ENCODE measurements at places on chromosomes 12 and 14.

- no peak for DNase-seq
Measured at GRCh38 chr12:2526371-2526770, 268.4 kb upstream of the FKBP4 start.

GRCh38 chr12:116885491-116885890 is 4.2 kb upstream of the HRK start:
- DNase-seq = no peak

DNA sequence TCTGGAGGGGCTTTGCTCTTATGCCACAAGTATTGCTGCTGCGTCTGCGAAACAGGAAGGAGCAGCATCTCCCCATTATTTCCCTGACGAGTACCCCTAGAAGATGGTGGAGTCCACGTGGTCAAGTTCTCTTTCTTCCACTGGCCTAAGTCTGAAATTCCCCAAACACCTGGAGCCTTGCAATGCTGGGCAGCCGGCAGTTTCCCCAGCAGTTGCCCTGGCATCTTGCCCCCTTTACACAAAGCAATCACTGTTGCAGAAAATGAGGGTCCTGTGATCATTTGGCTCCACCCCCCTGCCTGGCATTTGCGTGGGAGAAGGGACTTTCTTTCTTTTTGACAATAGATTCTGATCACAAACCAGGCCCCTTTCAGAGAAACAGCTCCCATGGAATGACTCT is 56.9 kb downstream of the FOS start:
- no peak for DNase-seq

DNA sequence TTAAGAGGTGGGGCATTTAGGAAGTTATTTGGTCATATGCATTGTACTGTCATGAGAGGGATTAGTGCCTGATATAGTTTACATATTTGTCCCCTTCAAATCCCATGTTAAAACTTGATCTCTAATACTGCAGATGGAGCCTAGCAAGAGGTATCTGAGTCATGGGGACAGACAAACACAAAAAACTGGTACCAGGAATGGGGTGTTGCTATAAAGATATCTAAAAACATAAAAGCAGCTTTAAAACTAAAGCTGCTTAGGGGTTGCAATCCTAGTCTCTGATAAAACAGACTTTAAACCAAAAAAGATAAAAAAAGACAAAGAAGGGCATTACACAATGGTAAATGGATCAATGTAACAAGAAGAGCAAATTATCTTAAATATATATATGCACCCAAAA is 11.6 kb downstream of the CRY1 start:
- DNase-seq = no peak

DNA sequence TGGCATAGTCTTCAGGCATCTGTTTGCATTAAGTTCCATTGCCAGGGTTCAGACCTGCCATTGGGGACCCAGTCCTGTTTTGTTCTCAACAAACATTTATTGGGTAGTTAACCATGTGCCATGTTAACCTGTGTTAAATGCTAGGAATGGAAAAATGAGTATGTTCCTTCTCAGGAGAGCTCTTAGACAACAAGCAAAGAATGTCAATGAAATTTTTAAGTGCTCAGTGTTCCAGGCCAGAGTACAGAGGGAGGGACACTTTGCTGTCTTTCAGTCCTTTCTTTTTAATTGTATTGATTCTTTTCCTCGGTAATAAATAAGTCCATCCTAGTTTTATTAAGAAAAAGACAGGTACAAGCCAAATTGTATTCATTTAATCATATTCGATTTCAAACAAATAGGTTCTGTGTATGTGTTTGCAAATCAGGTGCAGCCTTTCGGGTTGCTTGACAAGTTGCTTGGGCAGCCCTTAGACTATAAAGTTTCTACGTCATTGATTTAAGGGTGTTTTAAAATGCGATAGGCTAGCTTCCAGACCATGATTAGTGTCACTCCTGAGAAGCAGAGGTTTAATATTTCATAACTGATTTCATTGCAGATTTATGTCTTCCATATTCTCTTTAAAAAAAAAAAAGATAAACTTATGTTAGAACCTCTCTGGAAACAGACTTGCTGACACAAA is 123.1 kb downstream of the DERA start:
- DNase-seq = no peak

DNA sequence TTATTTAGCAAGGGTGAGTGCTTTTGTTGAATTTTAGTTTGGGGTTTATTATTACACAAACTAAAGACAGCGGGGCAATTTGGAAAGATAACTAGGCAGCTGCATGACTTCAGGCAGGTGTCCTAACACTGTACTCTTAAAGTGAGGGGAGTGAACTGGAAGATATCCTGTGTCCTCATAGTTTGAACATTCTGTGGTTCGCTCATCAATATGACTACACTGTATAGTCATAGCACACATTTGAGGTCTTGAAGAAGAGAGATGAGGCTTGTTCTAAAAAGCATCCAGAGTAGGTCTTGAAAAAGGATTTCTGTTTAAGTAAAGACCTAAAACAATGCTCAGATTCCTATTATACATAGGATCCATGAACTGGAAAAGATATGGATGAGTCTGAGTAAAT is 1.7 kb upstream of the MAP3K9 start:
- no peak for DNase-seq

DNA sequence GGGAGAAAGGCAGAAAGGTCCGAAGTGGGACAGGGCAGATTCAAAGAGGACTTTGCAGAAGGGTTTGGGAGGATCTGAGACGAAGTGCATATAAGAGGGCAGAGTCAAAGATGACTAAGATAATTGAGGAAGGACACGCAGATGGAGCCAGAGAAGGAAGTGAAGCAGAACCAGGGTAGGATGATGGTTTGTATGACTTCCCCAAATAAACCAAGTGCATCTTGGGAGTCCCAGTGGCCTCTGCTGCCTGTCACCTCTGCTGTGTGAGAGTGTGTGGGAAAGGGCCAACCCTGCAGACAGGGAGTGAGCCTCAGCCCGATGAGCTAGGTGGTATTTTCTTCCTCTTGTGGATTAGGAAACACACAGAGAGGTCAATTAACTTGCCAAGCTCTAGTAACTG is 36.8 kb downstream of the FLVCR2 start:
- DNase-seq = no peak

DNA sequence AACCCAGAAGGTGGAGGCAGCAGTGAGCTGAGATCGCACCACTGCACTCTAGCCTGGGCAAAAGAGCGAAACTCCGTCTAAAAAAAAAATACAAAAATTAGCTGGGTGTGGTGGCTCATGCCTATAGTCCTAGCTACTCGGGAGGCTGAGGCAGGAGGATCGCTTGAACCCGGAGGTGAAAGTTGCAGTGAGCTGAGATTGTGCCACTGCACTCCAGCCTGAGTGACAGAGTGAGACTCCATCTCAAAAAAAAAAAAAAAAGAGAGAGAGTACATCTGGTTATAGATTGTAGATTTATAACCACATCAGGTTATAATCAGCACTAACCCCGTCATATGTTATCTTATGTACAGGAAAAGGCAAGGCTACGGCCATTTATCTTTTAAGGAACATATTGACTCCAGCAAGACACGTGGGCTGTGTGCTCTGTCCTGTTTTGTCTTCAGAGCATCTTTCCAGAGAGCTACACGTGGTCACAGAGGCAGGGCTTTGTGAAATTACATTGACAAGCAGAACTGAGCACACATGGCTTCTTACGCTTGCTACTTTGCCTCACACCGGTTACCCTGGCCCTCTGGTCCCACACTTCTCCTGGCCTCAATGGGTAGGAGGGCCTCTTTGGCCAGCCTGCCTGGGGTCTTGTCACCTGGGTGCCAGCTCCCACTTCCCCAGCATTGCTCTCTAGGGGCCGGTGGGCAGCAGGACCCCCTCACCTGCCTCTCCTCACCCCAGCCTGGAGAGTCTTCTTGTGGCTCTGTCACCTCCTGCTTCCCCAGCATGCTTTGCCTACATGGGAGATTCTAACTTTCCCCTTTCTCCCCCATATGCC is 6.8 kb upstream of the DYNC1H1 start:
- no peak for DNase-seq

DNA sequence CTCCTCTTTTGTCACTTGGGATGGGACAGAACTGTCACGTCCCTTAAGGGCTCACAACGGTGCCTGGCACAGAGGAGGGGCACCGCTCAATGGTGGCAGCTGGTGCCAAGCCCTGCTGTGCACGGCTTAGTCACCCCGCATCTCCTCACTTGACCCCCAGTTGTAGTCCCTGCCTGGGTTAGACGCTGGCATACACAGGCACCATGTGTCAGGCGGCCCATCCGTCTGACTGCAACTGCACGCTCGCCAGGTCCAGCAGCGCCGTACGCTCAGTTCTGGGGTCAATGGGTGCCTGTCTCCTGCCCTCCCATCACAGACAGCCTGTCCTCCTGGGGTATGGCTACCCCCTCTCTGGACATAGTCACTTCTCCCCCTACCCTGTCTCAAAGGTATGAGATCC is 1.6 kb upstream of the PACS2 start:
- DNase-seq = no peak

- DNase-seq = no peak
Measured at GRCh38 chr12:108559748-108560147, 1.2 kb downstream of the SART3 start.

- DNase-seq = no peak
Measured at GRCh38 chr12:90939382-90939781, 15.6 kb downstream of the CCER1 start.

DNA sequence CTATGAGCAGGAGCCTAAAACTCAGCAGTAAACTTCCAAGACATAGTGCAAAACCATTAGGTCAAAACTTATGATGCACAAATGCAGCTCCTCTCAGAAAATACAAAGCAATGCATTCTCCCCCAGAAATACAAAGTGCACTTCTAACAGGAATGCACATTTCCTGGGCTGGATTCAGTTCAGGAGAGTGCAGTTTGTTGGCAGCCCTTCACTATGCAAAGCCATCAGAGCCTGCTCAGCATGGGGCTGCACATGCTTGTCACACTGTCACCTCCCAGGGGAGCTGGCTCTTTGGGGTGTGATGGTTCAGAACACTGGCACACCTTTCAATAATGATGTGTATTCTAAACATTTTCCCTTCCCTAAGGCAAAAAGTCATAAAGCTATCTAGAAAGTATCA is 110.4 kb downstream of the KCNK10 start:
- DNase-seq = no peak

DNA sequence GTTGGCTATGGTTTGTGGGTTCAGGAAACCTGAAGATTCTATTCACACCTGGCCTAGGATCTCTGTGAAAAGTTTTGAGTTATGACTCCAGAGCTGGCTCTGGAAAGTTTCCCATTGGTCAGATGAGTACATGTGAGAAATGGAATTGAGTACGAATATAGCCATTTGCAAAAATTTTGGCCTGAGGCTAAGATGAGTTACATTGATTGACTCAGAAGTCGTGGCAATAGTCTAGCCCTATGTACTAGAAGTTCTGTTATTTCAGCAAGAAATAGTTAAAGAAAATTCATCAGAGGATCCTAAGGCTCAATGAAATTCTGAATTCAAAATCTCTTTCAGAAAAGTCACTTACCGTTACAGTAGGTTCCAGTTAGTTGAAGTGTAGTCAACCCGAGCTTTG is 109.9 kb downstream of the PTCSC3 start:
- DNase-seq = no peak

DNA sequence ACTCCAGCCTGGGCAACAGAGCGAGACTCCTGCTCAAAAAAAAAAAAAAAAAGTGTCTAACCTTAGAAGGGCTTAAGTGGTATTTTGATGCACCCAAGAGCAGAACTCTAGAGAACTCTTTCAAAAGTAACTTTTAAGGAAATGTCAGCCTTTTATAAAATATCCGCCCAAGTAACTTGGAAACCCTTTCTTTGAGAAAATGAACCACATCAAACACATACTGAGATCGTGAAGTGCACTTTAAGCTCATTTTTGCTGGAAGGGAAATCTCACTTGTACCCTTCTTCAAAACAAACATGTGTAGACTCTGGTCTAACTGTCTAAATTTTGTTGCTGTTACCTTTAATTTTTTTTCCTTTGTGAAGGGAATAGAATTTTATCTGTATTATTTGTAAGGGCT is 5.5 kb downstream of the C12orf56 start:
- no peak for DNase-seq

- no peak for DNase-seq
Measured at GRCh38 chr14:66884149-66884548, 305.1 kb upstream of the GARIN2 start.

Measured in activated CD4-positive, CD25-positive, alpha-beta regulatory T cell treated with anti-CD3 and anti-CD28 coated beads, Interleukin-2, amount 50 U/mL, for 72 hours (primary cell).